ENCODE measurements at places on chromosomes 5 and 9. TPM values are rescaled to one million over a fixed set of nuclear protein-coding genes. Genes with fewer than 3 reads are reported as not detected.

DNA sequence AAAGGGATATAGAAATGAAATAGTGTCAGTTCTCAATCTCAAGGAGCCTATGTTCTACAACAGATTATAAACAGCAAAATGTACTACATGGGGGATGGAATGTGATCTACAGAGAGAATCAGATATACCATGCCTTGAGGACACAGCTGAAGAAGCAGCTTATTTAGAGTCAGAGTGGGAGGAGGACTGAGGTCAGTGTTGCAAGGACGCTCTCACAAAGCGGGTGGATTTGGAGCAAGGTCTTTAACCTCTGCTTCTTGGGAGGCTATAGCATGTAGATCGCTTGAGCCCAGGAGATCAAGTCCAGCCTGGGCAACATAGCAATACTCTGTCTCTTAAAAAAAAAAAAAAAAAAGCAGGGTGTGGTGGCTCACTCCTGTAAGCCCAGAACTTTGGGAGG is 32.8 kb upstream of the PLIN2 start:
- H3K27ac ChIP-seq, result no peak overlapping the region
- peaks cover 16% of the 10 kb centered on the region for H3K4me1 ChIP-seq
- no peak for DNase-seq
- no peak overlapping the region for H3K4me3 ChIP-seq

DNA sequence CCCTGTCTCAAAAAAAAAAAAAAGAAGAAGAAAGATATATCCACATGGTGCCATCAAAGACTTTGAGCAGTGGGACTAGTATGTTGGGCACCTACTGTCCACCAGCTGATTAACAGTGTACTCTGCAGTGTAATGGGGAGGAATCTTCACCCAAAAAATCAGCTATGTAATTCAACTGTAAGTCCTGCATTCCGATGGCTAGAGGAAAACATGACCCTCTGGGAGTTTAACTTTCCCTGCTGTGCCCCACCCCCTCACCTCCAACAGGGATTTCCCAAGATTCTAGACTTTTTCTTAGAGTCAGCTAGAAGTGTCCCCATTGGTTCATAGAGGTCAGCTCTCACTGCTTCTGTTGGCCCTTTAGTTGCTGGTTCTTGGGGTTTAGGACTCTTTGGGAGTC is 221.2 kb upstream of the CLINT1 start:
- H3K4me1 ChIP-seq, result no peaks in the 10 kb centered on the region
- no peaks in the 10 kb centered on the region for H3K27me3 ChIP-seq
- no peak overlapping the region for H3K27ac ChIP-seq
- H3K4me3 ChIP-seq, result no peak overlapping the region

DNA sequence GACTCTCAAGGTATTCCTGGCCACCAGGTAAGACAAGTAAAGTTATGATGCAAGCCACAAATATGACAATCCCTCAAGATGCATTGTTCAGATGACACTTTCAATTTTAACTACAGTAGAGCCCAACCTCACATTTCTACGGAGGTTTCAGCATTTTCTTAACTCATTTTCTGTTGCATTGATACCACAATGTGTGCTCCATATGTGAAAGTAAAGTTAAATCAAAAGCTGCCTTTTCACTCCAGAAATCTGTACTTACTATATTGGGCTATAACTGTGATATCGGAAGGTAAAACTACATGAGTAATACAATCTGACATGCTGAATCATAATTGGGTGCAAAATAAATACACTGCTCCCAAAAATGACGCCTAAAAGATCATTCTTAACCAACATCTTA is 333.6 kb upstream of the MEF2C start:
- H3K4me1 ChIP-seq, result no peaks in the 10 kb centered on the region
- no peaks in the 10 kb centered on the region for H3K36me3 ChIP-seq
- H3K4me3 ChIP-seq, result no peak overlapping the region
- H3K27me3 ChIP-seq, result no peaks in the 10 kb centered on the region
- DNase-seq, result no peak

The SIT1 gene
- 43.1 TPM for total RNA-seq

DNA sequence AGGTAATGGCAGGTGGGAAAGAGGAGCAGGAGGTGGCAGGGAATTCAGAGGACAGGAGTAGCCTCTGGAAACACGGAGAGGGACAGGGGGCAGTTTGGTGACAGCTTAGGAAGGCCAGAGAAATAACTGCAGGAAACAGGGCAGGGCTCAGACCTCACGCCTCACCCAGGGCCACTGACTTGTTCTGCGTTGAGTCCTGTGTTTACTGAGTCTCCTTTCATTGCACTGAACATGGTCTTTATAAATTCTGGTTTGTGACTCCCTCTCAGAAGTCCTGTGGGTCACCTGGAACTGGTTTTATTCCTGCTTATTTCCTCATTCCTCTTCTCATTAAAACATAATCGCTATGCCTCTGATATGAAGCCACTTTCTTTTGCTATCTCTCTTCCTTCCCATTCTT is 55.2 kb upstream of the ZNF622 start:
- H3K36me3 ChIP-seq, result no peaks in the 10 kb centered on the region
- no peak overlapping the region for H3K27ac ChIP-seq
- H3K4me1 ChIP-seq, result peaks cover 3% of the 10 kb centered on the region
- no peak for DNase-seq
- H3K4me3 ChIP-seq, result no peak overlapping the region

GRCh38 chr5:41087461-41087860 is 16.3 kb upstream of the MROH2B start:
- H3K27me3 ChIP-seq, result no peaks in the 10 kb centered on the region
- H3K4me1 ChIP-seq, result no peaks in the 10 kb centered on the region
- no peak for DNase-seq
- H3K36me3 ChIP-seq, result no peaks in the 10 kb centered on the region
- H3K4me3 ChIP-seq, result no peak overlapping the region

The MAMDC4 gene
- 12.2 TPM for total RNA-seq

DNA sequence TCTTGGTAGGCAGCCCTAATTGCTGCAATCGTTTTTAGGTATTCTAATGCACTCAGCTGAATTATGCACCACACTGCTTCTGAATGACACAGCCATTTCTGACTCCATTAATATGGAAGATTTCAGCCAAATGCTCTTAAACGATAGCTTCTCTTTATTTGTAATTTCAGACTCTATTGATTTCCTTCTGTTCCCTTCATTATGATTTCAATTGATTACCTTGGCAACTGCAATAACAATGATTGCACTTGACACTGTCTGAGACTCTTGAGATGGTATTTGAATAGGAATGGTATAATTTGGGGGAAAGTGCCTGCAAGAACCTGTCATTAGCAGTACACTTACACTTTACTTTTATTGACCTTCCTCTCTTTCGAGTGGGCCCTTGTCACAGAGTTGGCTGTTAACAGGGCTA is 296.1 kb upstream of the DMAC1 start:
- no peak for DNase-seq
- no peaks in the 10 kb centered on the region for H3K27me3 ChIP-seq
- no peak overlapping the region for H3K27ac ChIP-seq

The FAM78A gene
- 44.4 TPM for total RNA-seq

The CKMT2 gene
- total RNA-seq, result not detected

The RFESD gene
- total RNA-seq, result 5.4 TPM

- no peak overlapping the region for H3K4me3 ChIP-seq
- H3K4me1 ChIP-seq, result no peaks in the 10 kb centered on the region
- no peak for DNase-seq
- no peak overlapping the region for H3K27ac ChIP-seq
- H3K36me3 ChIP-seq, result no peaks in the 10 kb centered on the region
- H3K27me3 ChIP-seq, result no peaks in the 10 kb centered on the region
These were observed 159.7 kb upstream of the TLX3 start for GRCh38 chr5:171149333-171149732.

DNA sequence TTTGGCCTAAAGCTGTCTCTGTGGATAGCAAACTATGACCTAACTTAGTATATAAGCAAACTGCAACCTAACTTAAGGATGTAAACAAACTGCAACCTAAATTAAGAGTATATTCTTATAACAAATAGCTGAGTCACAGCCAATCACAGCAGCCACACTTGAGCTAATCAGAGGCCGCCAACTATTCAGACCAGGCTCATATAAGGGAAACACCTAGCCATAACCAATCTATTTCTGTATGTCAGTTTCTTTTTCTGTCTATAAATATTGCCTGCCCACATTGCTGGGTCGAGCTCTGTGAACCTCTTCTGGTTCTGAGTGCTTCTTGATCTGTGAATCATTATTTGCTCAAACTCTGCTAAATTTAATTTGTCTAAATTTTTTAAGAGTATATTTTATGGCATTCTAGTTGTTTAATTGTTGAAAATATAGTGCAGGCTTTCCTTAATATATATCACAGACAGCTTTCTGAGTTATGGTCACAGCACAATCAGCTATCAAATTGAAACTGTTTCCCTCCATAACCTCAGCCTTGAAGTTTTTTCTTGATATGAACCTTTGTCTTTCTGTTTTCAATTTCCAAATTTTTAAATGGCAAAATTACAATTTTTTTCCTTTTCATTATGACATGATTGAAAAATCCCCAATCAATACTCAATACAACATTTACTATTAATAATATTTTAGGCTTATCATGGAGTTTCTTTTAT is 327.1 kb upstream of the NUDT12 start:
- H3K4me3 ChIP-seq, result no peak overlapping the region
- DNase-seq, result no peak
- H3K36me3 ChIP-seq, result no peaks in the 10 kb centered on the region
- no peaks in the 10 kb centered on the region for H3K27me3 ChIP-seq
- H3K4me1 ChIP-seq, result no peaks in the 10 kb centered on the region
- no peak overlapping the region for H3K27ac ChIP-seq

GRCh38 chr5:147148715-147149114 is 86.1 kb upstream of the STK32A start:
- no peaks in the 10 kb centered on the region for H3K36me3 ChIP-seq
- H3K27me3 ChIP-seq, result no peaks in the 10 kb centered on the region
- H3K4me1 ChIP-seq, result no peaks in the 10 kb centered on the region

The FST gene
- not detected for total RNA-seq

DNA sequence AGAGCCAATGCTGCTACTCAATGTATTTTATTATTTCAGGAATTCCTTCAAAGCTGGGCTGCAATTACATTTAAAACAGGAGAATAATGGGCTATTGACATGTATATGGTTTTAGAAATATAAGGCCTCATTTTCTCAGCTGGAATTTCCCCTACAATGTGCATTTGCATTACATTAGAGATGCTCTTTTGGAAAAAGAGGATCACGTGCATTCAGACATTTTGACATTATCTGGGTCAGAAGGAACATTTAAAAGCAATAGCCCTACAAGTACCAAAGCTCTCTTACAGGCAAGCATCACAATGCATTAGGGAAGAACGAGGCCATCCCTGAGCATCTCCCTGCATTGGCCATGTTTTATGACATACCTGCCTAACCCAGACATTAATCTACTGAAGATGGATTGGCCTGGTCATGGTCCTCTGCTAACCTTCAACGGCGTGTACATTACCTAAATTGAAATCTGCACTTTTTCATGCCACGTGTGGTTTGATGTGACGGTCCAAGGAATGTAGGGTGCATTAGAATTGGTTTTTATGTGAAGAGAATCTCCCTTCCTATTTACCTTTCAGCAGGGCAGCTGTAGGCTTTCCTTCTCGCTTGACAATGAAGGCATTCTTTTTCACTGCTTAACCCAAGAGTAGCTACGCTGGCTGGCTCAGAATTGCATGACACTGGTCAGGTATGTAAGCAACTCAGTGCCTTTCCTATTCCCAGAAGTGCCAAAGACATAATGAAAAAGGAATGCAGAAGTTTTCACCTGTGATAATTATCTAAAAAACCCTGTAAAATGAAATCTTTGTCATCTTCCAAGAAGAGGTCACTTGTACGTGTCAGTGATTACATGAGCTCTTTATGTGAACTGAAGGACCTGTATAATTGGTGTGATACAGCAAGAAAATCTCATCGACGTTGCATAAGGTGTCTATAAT is 212.3 kb upstream of the MPDZ start:
- DNase-seq, result no peak
- H3K27ac ChIP-seq, result no peak overlapping the region
- no peaks in the 10 kb centered on the region for H3K4me1 ChIP-seq

GRCh38 chr9:9061627-9062026 is 1262.0 kb upstream of the DMAC1 start:
- no peaks in the 10 kb centered on the region for H3K27me3 ChIP-seq
- H3K36me3 ChIP-seq, result no peaks in the 10 kb centered on the region
- no peak overlapping the region for H3K27ac ChIP-seq
- H3K4me1 ChIP-seq, result no peaks in the 10 kb centered on the region
- no peak for DNase-seq

DNA sequence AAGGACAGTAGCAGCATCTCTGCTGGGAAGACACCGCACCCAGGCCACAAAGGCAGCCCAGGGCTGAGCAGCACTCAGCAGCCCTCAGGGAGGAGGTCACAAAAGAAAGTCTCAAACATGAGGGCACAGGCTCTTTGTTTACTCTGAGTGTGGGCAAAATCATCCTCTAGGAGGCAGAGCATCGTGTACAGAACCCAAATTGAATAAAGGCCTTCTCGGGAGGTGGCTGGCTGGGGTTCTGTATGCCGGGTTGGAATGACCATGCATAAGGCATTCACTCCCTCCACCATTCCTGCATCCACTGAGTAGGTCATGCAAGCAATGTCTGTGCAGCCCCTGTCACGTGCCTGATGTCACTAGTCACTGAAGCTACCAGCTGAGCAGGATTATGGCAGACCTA is 412.8 kb downstream of the SPOCK1 start:
- DNase-seq, result no peak
- H3K36me3 ChIP-seq, result no peaks in the 10 kb centered on the region
- H3K4me3 ChIP-seq, result no peak overlapping the region
- no peaks in the 10 kb centered on the region for H3K27me3 ChIP-seq
- no peak overlapping the region for H3K27ac ChIP-seq
- H3K4me1 ChIP-seq, result no peaks in the 10 kb centered on the region

GRCh38 chr5:17069995-17070511 is 134.0 kb upstream of the MYO10 start:
- H3K4me3 ChIP-seq, result no peak overlapping the region
- no peaks in the 10 kb centered on the region for H3K36me3 ChIP-seq
- no peaks in the 10 kb centered on the region for H3K4me1 ChIP-seq
- H3K27ac ChIP-seq, result no peak overlapping the region
- no peak for DNase-seq

- no peak overlapping the region for H3K27ac ChIP-seq
- peaks cover 25% of the 10 kb centered on the region for H3K36me3 ChIP-seq
- no peak overlapping the region for H3K4me3 ChIP-seq
- no peak for DNase-seq
- H3K4me1 ChIP-seq, result no peaks in the 10 kb centered on the region
- no peaks in the 10 kb centered on the region for H3K27me3 ChIP-seq
These were observed 17.4 kb downstream of the HAUS6 start for GRCh38 chr9:19085295-19085694.

DNA sequence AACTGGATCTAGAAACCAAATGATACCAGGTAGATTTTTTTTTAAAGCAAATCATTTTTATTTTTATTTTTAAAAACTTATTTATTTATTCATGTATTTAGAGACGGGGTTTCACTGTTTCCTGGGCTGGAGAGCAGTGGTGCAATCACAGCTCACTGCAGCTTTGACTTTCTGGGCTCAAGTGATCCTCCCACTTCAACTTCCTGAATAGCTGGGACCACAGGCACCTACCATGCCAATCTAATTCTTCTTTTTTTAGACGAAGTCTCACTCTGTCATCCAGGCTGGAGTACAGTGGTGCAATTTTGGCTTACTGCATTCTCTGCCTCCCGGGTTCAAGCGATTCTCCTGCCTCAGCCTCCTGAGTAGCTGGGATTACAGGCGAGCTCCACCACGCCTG is 41.3 kb upstream of the CDK20 start:
- H3K27ac ChIP-seq, result no peak overlapping the region
- H3K27me3 ChIP-seq, result no peaks in the 10 kb centered on the region
- no peak for DNase-seq
- no peaks in the 10 kb centered on the region for H3K4me1 ChIP-seq

The ABLIM3 gene
- total RNA-seq, result not detected

The DOCK8 gene
- 136 TPM for total RNA-seq

The AGXT2 gene
- not detected for total RNA-seq
